Endothelial cell of umbilical vein (primary cell): ENCODE measurements at places on chromosomes 6 and 20. TPM values are rescaled to one million over a fixed set of nuclear protein-coding genes. Genes with fewer than 3 reads are reported as not detected.

TOMM34 gene
- 37.0 and 44.2 TPM in 2 replicates for total RNA-seq

GNRH2 gene
- total RNA-seq = 1.7 and 1.9 TPM in 2 replicates

VSX1 gene
- total RNA-seq = not detected in 2 replicates

TTK gene
- 23.6 and 29.4 TPM in 2 replicates for total RNA-seq

LGSN gene
- total RNA-seq = not detected in 2 replicates

TAF8 gene
- total RNA-seq = 32.4 and 32.9 TPM in 2 replicates

HLA-B gene
- 111 and 126 TPM in 2 replicates for total RNA-seq
